ENCODE measurements at places on chromosomes 7 and 10.

- DNase-seq: no peak
Observed at GRCh38 chr7:47371733-47372368, 210.1 kb downstream of the TNS3 start.

DNA sequence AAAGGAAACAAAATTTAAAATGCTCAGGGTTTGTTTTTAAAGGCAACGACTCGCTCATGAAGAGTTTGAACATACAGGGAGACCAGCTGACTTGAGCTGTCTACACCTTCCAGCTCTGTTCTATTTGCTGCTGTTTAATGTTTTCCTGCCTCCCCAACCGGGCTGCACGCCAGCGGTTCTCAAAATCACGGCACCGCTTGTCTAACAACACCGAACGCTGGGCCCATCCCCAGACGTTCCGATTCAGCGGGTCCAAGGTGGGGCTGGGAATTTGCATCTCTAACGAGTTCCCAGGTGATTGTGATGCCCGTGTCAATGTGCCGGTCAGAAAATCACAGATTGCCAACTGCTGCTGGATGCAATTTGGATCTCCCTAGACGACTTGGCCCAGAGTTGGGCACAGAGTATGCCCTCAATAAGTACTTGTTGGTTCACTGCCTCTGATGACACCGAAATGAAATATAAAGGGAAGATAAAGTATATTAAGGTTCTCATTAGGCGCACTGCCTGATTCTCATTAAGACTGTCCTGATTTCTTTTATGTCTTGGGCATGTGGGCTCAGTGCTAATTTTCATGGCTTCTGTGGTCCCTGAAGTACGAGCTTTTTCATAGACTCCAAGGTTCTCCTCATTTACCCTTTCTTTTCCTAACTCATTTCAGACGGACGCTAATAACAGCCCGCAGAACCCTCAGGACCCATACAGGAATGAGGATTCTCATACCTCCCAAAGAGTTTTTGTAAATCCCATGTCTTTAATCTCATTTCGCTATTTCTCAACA is 28.5 kb downstream of the CELF2 start:
- no peak for DNase-seq

DNA sequence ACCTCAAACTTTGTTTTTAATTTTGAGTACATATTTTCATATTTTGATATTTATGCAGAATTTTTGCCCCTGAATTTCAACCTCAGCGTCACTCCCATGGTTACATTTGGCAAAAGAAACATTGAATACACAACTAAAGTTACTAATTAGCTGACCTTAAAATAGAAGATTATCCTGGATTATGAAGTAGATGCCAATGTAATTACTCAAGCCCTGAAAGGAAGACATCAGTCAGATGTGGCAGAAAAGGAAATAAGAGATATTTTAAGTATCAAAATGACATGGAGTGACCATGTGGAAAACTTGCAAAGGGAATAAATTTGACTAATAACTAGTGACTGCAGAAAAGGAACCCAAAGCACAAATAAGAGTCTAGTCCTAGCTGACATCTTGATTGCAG is 701.3 kb upstream of the KCND2 start:
- DNase-seq: no peak

GRCh38 chr7:144812379-144813283 is 23.2 kb downstream of the TPK1 start:
- no peak for DNase-seq

- DNase-seq: no peak
Observed at GRCh38 chr7:69360913-69361312, 237.4 kb upstream of the AUTS2 start.

GRCh38 chr7:7639847-7640220 is 718 bp upstream of the UMAD1 start:
- DNase-seq: peak; percentile 23
